ENCODE measurements at places on chromosomes 13 and 19.

GRCh38 chr13:114296902-114297301, 15.5 kb downstream of the UPF3A start:
- DNase-seq, result no peak

DNA sequence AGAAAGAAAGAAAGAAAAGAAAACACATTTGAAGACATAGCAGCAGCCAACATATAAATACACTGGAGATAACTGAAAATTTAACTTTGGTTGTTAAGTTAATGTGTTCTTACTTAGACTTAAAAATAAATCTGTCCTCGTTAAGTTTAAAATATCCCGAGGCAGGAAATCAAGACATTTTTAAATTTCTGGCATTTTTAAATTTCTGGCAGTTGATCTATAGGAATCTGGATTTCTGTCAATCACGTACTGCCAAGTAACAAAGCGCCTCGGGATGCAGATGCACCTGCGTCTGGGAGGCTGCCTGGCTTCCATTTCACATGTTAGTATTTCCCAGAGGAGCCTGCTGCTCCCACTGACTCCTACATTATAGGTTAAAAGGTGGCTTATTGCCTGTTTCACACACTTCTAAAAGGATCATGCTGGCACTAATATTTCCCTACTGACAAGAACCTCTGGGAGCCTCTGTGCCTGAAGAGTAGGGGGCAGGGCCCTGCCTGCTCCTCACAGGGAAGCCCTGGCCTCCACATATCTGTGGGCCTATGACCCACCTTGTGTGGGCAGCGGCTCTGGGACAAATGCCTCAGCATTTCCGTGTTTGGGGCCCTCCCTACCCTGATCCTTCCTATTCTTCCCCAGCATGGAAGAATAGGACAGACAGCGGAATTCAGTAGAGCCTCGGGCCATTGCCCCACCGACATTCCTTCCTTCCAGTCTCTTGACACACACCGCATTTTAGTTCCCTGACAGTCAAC, 62.8 kb upstream of the ATP12A start:
- DNase-seq, result no peak

- DNase-seq, result no peak
Observed at GRCh38 chr19:3494051-3494450, 6.4 kb downstream of the DOHH start.

GRCh38 chr19:47428177-47428894, 9.0 kb upstream of the MEIS3 start:
- peak; percentile 72 for DNase-seq

- DNase-seq, result no peak
Observed at GRCh38 chr13:37602733-37603381, 4.3 kb upstream of the POSTN start.

DNA sequence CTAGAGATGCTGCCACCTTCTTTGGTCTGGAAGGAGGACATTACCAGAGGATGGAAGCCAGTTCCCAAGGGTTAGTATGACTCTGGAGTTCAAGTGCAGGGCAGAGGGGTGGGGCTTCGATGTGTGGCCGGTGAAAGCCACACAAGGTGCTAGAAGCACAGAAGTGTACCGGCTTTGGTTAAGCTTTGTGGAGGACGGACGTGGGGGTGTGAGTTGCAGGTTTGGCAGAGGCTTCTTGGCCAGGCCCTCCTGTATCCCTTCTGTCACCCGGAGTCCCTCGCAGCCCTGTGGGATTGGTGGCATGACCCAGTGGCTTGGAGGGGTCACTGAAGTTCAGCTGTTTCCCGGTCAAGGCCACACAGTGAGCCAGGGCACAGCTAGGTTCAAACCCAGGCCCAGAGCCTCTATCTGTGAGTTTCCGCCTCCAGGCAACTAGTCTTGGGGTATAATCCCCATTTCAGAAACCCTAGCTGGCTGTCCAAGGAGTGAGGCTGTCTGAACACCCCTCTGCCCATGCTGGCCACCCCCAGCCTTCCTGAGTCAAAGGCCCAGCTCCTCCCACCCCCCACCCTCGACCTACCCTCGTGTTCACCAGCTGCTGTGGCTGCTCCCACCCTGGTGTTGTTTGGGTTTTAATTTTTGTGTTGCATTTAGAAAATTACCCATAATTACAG, 4.6 kb upstream of the SSBP4 start:
- DNase-seq, result no peak

DNA sequence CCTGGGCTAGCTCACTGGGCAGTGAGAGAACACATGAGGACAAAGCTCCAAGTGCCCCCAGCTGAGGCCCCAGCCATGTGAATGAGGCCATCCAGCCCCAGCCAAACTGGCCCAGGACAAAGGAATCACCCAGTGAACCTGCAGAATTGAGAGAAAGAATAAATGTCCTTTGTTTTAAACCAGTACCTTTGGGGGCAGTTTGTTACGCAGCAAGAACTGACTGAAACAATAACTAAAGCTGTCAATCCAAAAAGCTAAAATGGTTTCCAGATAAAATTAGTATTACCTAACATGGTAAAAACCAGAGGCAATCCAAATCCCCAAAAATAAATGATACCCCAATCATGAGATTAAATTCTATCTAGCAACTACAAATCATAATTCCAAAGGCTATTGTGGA, 69.6 kb downstream of the ZNF557 start:
- no peak for DNase-seq

- DNase-seq, result no peak
Observed at GRCh38 chr19:29529646-29530539, 4.1 kb downstream of the VSTM2B start.

DNA sequence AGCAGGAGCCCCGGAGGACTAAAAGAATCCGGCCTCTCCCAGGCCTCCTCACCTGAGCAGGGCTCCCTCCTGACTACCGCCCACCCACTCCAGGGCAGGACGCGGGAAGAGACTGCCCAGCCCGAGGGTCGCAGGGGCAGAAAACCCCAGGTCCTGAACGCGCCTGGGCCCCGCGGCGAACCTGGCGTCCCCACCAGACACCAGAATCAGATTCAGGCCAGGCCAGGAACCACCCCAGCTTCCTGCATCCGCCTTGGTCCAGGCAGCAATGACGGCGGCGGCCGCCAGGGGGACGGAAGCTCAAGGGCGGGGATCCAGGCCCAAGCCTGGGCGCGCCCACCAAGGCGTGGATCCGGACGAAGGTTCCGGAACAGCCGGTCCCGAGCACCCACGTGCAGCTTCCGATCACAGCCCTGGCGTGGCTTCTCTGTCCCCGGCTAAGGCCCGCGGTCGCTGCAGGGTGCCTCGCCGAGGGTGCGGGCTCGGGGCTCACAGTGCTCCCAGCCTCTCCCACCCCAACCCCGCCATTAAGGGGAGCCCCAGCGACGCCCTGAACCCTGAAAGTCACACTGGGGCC, 3.6 kb downstream of the LGALS7 start:
- DNase-seq, result peak; percentile 87

- no peak for DNase-seq
Observed at GRCh38 chr19:4266253-4267000, 12.6 kb upstream of the SHD start.

- no peak for DNase-seq
Observed at GRCh38 chr13:21208652-21209154, 32.2 kb downstream of the MRPL57 start.

DNA sequence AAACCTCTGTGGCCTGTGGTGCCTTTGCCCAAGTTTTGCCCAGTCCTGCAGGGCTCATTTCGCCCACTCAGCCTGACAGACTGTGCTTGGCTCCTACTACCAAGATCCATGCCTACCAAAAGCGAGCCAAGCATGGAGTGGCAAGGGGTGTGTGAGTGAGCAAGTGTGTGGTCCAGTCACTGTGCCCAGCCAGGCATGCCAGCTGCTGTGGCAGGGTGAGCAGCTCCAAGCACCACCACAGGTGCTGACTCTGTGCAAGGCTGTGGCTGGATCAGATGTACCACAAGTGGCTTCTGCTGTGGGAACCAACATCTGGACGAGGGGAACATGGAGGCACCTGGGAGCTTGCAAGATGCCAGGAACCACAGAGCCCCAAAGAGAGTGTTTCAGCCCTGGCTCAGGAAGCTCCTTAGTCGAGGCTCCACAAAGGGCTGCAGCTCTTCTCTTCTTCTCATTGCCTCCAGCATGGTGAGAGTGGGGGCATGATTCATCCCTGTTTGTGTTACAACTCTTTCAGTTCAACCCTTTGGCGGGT, 1564.2 kb upstream of the MIR17HG start:
- no peak for DNase-seq

DNA sequence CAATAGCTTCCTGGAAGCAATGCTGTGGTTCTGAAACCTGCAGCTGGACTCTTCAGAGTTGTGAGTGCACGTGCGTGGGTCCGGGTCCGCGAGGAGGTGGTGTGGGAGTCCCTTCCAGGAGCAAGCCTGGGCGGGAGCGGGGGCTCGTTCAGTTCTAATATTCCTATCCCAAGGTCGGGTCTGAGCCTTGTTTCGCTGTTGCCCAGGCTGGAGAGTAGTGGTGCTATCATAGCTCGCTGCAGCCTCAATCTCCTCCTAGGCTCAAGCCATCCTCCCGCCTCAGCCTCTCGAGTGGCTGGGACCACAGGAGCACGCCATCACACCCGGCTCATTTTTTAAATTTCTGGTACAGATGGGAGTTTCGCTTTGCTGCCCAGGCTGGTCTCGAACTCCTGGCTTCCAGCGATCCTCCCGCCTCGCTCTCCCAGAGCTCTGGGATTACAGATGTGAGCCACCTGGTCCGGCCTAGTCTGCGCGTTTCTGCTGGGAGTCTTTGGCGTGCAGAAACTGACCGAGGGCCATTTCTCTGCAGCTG, 625 bp downstream of the ZFP82 start:
- no peak for DNase-seq

DNA sequence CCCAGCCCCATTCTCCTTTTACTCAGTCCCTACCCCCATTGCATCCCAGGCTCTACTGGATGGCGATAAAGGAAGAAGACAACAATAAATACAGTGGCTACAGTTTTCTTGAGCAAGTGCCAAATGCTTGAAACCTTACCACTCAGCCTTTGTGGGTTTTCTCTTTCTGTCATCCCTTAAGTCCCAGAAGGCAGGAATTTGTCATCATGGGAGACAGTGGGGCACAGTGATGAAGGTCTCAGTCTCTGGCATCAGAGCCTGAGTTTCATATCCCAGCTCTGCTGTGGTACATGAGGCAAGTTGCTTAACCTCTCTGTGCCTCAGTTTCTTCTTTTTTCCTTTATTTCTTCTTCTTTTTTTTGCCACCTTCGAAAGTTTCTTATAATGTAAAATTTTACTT, 5.1 kb upstream of the COMP start:
- no peak for DNase-seq

DNA sequence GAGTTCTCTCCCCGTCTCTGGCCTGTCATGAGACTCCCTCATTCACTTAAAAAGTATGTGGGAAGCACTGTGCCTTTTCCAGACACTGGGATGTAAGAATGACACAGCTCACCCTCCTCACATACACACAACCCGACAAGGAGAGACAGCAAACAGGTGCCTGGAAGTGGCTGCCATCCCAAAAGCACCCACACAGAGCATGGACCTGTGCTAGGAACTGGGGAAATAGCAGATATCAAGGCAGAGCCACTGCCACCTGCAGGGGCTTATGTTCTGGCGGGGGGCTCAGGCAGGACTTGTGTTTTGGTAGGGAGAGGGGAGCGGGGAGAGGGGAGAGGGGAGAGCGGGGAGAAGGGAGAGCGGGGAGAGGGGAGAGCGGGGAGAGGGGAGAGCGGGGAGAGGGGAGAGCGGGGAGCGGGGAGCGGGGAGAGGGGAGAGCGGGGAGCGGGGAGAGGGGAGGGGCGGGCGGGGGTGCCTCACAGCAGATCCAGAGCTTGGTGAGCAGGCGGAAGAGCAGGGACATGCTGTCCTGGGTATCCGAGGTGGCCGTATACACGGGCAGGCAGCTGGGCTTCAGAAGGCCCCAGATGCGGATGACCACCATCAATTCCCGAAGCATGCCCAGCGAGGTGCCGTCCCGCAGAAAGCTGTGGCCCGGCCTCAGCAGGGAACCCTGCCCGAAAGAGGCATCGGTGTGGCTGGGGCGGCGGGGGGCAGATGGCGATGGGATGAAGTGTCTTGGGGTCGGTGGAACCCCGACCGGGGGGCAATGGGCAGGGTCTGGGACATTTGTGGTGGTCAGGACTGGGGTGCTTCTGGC, 12.2 kb downstream of the CFD start:
- DNase-seq, result no peak

- no peak for DNase-seq
Observed at GRCh38 chr13:110129076-110129475, 177.9 kb downstream of the COL4A1 start.

GRCh38 chr19:30068528-30069395, 126.7 kb downstream of the URI1 start:
- no peak for DNase-seq

GRCh38 chr19:4302243-4302640, at the start of gene TMIGD2:
TMIGD2 (minus strand) TSS chr19:4302389; CDS start chr19:4302385, 4 bp downstream.
- no peak for DNase-seq

DNA sequence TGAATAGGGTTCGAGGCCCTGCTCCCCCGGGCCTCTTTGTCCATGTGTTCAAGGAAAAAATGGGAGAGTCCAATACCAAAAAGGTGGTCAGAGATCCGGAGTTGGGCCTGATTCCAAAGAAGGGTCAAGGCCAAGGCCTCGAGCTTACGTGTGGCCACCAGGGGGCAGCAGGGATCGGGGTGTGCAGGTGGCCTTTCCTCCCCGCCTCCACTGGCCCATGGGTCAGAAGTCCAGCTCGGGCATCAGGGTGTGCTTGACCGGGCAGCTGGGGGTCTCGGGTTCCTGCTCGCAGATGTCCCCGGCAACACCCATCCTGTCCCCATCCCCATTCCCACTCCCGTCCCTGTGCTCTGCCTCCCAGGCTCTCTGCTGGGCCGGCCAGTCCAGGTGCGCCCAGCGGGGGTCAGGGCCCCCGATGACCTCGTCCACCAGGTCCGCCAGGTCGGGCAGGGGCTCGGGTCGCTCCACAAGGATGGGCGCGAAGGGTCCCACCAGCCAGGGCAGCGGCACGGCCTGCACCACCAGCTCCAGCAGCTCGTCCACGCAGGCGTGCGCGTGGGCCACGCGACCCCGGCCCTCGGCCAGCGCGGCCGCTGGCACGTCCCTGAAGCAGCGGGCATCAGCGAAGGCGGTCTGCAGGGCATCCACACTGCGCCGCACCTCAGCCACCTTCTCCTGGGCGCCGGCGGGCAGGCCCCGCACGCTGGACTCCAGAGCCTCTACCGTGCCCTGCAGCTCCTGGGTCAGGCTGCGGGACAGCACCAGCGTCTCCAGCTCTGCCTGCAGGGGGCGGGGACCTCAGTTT, 5.2 kb upstream of the PLIN4 start:
- DNase-seq, result no peak

DNA sequence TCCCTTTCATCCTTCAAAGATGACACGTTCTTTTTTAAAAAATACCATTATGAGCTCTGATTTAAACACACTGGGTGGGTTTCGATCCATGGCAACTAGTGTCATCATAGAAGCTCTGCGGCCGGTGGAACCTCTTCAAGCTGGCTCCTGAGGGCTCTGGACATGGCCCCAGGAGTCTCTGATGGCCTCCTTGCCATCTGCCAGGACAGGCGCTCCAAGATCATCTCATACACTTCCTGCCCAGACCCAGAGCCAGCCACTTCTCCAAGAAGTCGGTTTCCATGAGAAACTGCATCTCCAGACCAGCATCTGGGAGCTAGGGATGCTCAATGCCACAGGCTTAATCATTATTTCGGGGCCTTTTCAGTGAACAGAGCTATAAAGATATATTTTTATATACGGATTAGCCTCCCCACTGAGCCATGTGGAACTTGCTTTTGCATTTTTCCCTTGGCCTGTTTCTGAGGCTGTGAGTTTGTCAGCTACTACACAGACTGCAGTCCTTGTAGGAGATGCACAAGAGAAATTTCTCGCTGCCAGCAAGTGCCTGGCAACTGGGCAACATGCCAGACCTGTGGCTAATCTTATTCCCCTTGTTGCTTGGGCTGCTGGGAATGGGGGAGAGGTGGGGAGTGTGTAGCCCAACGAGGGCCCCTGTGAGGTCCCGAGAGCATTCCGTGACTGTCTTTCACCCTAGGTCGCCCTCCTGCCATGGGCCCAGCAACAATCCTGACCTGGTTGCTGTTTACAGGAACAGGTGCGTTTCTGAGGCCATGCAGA, 15.9 kb downstream of the SUGP1 start:
- no peak for DNase-seq
